ENCODE measurements at places on chromosomes 16 and 17.
A peak's percentile ranks its signal among the peaks of the same experiment; 100 is the strongest.

DNA sequence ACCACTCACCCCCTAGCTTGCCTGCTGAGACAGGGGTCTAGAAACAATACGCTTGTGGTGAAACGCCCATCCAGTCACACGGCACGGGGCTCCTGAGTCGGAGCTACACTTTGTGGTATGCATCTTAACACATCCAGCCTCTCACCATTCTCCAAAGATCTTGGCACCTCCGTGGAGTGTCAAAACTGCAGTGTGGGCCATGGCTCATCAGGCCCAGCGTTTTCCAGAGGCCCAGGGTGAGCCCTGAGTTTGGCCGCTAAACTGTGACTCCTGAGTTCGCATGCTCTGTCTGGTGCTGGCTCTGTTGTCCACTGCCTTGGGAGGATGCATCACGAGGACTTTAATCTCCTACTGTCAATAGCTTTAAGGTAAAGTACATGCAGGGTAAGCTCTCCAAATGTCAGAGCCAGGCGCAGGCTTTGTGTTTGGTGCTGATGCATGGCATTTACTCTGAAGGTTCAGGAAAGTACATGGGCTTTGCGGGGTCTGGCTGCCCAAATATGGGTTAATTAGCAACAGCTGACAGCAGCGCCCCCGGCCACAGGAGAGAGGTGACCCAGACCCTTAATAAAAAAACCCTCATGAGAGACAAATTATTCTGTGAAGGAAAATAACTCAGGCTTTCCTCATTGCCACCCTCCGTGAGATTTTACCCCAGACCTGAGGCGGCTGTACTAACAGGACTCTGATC is 118.4 kb downstream of the CCDC182 start:
- DNase-seq, result no peak

- no peak for DNase-seq
Observed at GRCh38 chr17:56096026-56096810, 57.1 kb upstream of the ANKFN1 start.

- DNase-seq, result no peak
Observed at GRCh38 chr17:60165971-60166370, 16.2 kb downstream of the CA4 start.

DNA sequence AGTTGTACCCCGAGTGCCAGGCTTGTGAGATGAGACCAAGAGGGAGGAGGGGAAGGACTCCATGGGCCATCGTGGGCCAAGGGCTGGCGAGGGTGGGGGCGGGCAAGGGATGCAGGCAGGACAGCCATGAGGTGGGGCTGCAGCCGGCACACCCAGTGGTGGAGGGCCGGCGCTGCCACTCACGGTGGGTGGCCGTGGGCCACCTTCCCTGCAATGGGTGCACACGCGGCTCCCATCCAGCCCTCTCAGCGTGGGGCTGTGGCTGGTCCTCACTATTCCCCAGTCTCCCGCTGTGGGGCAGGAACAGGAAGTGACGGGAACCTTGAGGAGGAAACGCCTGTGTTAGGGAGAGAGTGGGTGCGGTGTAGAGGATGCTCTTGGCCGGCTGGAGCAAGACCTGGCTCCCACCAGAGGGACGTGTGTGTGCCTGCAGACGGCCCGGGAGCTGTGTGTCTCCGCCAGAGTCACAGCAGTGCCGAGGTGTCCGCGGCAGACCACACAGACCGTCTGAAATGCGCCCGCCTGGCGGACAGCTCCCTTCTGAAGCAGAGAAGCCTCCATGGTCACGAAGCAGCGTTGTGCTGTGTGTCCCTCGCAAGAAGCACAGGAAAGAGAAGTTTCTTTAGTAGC is 23.6 kb downstream of the CIBAR2 start:
- no peak for DNase-seq

DNA sequence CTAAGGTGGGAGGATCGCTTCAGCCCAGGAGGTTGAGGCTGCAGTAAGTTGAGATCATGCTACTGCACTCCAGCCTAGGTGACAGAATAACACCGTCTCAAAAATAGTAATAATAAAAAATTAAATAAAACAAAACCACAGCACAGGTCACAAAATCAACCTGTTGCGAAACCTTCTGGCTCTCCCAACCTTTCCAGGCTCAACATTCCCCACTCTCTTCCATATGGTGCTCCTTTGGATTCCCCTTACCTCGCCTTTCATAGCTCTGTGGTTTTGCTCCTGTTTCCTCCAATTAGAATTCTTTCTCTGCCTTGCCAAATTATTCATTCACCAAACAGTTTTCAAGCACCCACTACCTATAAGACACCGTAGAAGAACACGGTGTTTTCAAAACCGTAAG is 4.7 kb downstream of the ZDHHC7 start:
- DNase-seq, result no peak

- DNase-seq, result no peak
Observed at GRCh38 chr17:12815642-12816141, 26.4 kb downstream of the ARHGAP44 start.

- no peak for DNase-seq
Observed at GRCh38 chr16:872436-873242, 72.1 kb upstream of the GNG13 start.

GRCh38 chr17:58338841-58339754 is 10.5 kb upstream of the TSPOAP1 start:
- peak; percentile 76 for DNase-seq

GRCh38 chr16:21156767-21157467 is 1.6 kb upstream of the LDAF1 start:
- no peak for DNase-seq

Data from stimulated activated CD4-positive, alpha-beta T cell treated with anti-CD3 and anti-CD28 coated beads, Interleukin-4, amount 100 ng/mL, for 48 hours (primary cell).